ENCODE measurements at places on chromosomes 11 and 22. TPM values are rescaled to one million over a fixed set of nuclear protein-coding genes. Genes with fewer than 3 reads are reported as not detected.

Gene GPR83
- total RNA-seq: 0.07 TPM

GRCh38 chr11:8740129-8740528 is 57.5 kb downstream of the RPL27A start:
- no peaks in the 10 kb centered on the region for H3K27me3 ChIP-seq
- H3K36me3 ChIP-seq: no peaks in the 10 kb centered on the region
- no peak overlapping the region for H3K4me3 ChIP-seq
- H3K4me1 ChIP-seq: no peaks in the 10 kb centered on the region

GRCh38 chr22:29388759-29389090 is 355 bp upstream of the AP1B1 start:
- peak overlapping the region; percentile 58 for H3K27ac ChIP-seq
- DNase-seq: no peak
- peaks cover 22% of the 10 kb centered on the region for H3K36me3 ChIP-seq
- H3K4me1 ChIP-seq: peaks cover 46% of the 10 kb centered on the region
- H3K27me3 ChIP-seq: no peaks in the 10 kb centered on the region

Gene TTLL8
- total RNA-seq: not detected

DNA sequence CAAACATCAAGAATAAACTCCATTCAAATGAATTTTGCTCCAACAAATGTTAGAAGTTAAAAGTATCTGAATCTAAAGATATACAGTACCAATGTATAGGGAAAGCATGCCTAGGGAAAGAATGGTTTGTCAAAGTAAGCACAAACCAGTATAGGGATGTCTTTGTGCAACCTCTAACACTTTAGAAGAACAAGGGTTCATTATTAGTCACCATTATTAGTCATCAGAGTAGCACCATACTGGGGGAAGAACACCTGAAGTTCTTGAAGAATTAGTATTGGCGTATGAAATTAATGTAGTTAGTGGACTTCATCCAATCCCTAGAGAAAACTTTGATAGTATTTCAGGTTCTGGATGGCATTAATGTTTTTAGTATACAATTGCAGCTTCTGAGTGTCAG is 943.7 kb downstream of the METTL15 start:
- no peaks in the 10 kb centered on the region for H3K36me3 ChIP-seq
- no peaks in the 10 kb centered on the region for H3K4me1 ChIP-seq
- no peaks in the 10 kb centered on the region for H3K27me3 ChIP-seq
- DNase-seq: no peak

Gene TTC36
- total RNA-seq: 0.39 TPM

- H3K27me3 ChIP-seq: no peaks in the 10 kb centered on the region
- peaks cover 32% of the 10 kb centered on the region for H3K36me3 ChIP-seq
- H3K27ac ChIP-seq: peak within 1 kb of the TSS; percentile 50
- H3K4me3 ChIP-seq: no peak within 1 kb of the TSS
- no peak for DNase-seq
These were observed at the start of gene MFNG for GRCh38 chr22:37486224-37486845. TSS of gene MFNG (minus strand) at chr22:37486384. CDS start at chr22:37486177, 207 bp downstream.

GRCh38 chr22:19664951-19665783 is 49.1 kb upstream of the SEPTIN5 start:
- no peak overlapping the region for H3K27ac ChIP-seq
- H3K4me3 ChIP-seq: no peak overlapping the region
- no peaks in the 10 kb centered on the region for H3K4me1 ChIP-seq
- no peaks in the 10 kb centered on the region for H3K36me3 ChIP-seq

- DNase-seq: no peak
- no peak overlapping the region for H3K4me3 ChIP-seq
These were observed 274.4 kb downstream of the BLID start for GRCh38 chr11:121841487-121842191.

- DNase-seq: no peak
- no peak overlapping the region for H3K4me3 ChIP-seq
- H3K27ac ChIP-seq: no peak overlapping the region
- peaks cover 96% of the 10 kb centered on the region for H3K27me3 ChIP-seq
- H3K36me3 ChIP-seq: no peaks in the 10 kb centered on the region
These were observed 66.2 kb downstream of the IGLL5 start for GRCh38 chr22:22953791-22954190.

Gene OR52A1
- not detected for total RNA-seq
